ENCODE measurements at places on chromosomes 7 and 10.

GRCh38 chr10:125015356-125015944 lies 73.5 kb downstream of the ZRANB1 start:
- DNase-seq = peak; percentile 12

GRCh38 chr10:77306666-77307065 lies 330.9 kb downstream of the KCNMA1 start:
- DNase-seq = no peak

DNA sequence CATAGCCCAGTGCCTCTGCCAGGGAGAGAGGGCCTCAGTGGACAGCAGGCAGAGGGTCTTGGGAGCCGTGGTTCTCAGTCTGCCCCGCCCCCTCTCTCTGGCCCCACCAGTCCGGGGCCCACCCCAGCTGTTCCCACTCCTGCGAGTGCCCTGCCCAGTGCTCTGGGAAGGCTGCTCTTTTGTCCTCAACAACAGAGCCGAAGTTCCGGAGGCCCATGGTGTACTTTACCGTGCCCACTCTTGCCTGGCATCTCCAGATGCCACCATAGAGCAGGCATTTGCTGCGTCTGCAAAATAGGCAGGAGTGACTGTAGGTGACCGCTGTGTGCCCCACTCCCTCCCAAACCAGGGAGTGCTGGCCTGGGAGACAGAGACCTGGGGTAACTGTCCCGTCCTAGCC lies 29.3 kb upstream of the PCBD1 start:
- no peak for DNase-seq

DNA sequence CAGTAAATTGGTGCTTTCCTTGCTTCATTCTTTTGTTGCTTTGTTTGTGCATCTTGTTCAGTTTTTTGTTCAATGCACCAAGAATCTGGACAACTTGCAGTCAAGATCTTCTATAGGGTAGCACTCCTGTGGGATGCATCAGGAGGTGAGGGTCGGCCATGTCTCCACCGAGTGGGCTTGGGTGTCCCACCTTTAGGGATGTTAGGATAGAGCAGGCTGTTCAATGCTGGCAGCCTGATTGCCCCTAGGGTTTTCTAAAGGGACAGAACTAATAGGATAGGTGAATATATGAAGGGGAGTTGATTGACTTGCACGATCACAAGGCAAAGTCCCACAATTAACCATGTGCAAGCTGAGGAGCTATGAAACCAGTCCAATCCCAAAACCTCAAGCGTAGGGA lies 109.9 kb downstream of the GLRX3 start:
- no peak for DNase-seq

- DNase-seq = no peak
Observed at GRCh38 chr10:77011874-77012811, 625.5 kb downstream of the KCNMA1 start.

- DNase-seq = no peak
Observed at GRCh38 chr7:132614428-132615318, 38.4 kb upstream of the PLXNA4 start.

- no peak for DNase-seq
Observed at GRCh38 chr7:66453340-66453739, 175.3 kb upstream of the KCTD7 start.

DNA sequence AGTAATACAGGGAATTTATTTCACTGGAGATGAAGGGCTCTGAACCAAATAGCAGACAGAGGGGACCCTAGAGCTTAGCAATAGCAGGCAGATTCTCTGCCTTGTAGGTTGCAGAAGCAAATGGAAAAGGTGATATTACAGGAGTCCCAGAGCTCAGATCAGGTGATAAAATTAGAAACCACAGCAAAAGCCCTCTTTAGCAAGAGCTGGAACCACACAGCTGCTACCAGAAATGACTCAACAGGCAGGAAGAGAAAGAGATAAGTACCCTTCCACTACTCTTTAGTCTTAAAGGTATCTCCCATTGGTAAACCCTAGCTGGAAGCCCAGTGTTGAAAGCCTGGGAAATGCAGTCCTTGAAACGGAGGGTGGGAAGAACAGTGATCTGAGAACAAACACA lies 535.6 kb upstream of the GHITM start:
- no peak for DNase-seq

DNA sequence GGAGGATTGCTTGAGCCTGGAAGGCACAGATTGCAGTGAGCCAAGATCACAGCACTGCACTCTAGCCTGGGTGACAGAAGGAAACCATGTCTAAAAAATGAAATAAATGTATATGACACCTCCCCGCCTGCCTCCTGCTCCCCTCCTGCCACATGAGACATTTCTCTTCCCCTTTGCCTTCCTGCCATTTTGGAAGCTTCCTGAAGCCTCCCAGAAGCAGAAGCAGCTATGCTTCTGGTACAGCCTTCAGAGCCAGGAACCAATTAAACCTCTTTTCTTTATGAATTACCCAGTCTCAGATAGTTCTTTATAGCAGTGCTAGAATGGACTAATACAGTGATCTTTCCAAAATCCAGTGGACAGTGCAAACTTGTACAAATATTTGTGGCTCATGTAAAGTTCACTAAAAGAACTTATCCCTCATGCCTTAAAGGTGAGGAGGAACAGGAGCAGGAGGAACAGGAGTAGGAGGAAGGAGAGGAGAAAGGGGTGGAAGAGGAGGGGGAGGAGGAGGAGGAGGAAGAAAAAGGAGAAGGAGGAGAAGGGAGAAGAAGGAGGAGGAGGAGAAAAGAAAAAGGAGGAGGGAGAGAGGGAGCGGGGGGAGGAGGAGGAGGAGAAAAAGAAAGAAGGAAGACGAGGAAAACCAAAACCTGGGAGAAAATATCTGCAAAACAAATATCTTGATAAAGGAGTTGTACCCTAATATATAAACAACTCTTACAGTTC lies 2.8 kb upstream of the ABI1 start:
- DNase-seq = no peak

- no peak for DNase-seq
Observed at GRCh38 chr7:85823396-85824080, 636.7 kb upstream of the SEMA3D start.

DNA sequence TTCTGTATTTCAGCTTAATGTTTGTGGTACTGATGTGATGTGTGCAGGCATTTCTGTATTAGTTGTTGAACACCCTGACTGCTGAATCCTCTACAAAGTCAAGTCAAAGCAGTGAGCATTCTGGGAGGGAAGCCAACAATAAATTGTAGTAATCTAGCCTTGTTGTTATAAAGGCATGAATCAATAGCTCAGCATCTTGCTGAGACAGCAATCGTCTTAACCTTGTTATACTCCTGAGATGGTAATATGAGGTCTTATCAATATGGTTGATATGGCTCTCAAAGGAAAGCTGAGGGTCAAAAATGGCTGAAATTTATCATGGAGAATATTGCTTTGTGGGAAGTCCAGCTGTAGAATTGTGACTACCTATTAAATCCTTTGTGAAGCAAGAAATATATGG lies 299.4 kb downstream of the DNAJB9 start:
- no peak for DNase-seq

DNA sequence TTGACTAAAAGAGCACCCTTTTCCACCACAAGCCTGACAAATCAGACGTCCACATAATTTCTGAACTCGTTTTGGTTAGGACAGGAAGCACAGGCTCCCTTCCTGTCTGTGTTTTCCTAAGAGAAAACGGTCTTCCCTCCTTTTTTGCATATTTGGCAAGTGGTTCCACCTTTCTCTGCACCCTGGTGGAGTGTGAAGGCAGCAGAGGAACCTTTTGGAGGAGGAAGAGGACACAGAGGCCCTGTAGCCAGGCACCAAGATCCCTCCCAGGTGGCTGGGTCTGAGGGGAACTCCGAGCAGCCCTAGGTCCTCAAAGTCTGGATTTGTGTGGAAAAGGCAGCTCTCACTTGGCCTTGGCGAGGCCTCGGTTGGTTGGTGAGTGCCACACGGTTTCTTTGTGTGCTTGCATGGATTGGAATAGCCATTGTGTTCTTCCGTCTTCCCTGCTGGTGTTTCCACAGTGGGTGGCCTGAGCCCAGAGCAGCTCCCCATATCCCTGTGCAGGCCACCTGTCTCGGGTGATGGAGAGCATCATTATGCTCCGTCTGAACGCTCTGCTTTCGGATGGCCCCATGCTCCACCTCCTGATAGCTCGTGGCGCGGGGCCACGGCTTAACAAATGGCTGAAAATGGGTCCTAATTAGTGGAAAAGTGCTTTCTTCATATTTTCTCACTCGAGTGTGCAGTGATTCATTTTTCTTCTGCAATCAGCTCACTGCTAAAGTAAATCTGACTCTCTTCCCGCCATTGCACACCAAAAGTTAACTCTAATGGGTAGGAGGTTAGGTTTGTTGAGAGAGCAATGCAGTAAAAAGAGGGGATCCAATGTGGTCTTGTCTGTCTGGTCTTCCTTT lies 4.2 kb downstream of the IKZF1 start:
- DNase-seq = no peak

DNA sequence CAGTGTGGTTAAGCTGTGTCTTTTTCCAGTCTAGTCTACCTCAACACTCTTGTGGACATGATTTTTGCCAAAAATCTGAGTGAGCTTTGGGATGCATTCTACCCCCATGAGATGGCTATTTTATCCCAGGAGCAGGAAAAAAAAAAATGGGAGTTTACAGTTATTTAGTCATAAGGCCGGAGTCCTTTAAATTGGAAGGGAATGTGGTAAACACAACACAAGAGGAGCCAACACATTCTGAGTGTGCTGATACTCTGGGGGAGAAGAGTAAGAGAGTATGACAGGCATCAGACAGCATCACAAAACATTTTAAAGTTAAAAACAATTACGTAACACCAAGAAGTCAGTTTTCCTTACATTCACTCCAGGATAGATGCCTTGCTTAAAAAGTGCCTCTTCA lies 46.1 kb downstream of the C1GALT1 start:
- DNase-seq = no peak

- no peak for DNase-seq
Observed at GRCh38 chr10:62093863-62094291, 174.8 kb downstream of the RTKN2 start.

DNA sequence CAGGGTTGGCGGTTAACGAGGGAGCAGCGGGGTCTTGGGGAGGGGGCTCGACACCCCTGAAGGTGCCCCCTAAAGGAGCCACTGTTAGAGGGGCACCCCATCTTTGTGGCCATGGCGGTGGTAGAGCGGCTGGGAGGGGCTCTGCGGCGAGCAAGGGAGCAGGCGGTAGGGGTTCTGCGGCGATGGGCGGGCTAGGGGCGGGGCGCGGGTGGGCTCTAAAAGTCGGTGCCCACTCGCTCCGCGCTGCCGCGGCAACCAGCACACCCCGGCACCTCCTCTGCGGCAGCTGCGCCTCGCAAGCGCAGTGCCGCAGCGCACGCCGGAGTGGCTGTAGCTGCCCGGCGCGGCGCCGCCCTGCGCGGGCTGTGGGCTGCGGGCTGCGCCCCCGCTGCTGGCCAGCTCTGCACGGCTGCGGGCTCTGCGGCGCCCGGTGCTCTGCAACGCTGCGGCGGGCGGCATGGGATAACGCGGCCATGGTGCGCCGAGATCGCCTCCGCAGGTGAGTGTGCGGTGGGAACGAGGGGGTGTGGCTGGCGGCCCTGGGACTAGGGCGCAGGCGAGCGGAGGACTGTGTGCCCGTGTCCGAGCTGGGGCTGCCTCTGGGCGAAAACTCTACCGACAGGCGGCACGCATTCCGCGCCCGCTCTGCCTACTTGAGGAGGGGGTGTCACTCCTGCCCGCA lies at the start of gene MEST:
Gene MEST (plus strand): TSS at position 245 of the 682 bp plus-strand sequence. CDS start 229 bp downstream, at position 474.
- no peak for DNase-seq

- DNase-seq = no peak
Observed at GRCh38 chr7:156897673-156898072, 4.7 kb upstream of the LMBR1 start.

DNA sequence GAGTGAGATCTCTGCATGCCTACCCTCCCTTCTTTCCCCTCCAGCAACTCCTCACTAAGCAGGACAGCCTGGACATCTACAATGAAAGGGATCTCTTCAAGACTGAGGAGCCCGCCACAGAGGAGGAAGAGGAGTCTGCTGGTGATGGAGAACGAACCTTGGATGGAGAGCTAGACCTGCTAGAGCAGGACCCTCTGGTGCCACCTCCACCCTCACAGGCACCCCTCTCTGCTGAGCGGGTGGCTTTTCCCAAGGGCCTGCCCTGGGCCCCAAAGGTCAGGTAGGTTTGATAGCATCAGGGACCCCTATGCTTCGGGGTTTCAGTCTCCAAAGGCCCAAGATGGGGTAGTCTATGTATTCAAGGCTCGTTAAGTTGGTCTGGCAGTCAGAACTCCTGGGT lies 23.9 kb downstream of the STRIP2 start:
- DNase-seq = no peak

All from activated CD8-positive, alpha-beta memory T cell treated with anti-CD3 and anti-CD28 coated beads for 1 hour (primary cell).